ENCODE measurements at places on chromosomes 16 and 17.

GRCh38 chr16:4115209-4115948, 863 bp downstream of the ADCY9 start:
- peak overlapping the region; percentile 44 for H3K4me3 ChIP-seq
- peak overlapping the region; percentile 14 for H3K27ac ChIP-seq
- no peaks in the 10 kb centered on the region for H3K36me3 ChIP-seq
- DNase-seq = peak; percentile 24

- no peak for DNase-seq
- H3K36me3 ChIP-seq = no peaks in the 10 kb centered on the region
- H3K4me1 ChIP-seq = no peaks in the 10 kb centered on the region
- H3K27me3 ChIP-seq = no peaks in the 10 kb centered on the region
- no peak overlapping the region for H3K27ac ChIP-seq
- H3K4me3 ChIP-seq = no peak overlapping the region
Measured at GRCh38 chr17:48463526-48463925, 33.5 kb upstream of the SKAP1 start.

DNA sequence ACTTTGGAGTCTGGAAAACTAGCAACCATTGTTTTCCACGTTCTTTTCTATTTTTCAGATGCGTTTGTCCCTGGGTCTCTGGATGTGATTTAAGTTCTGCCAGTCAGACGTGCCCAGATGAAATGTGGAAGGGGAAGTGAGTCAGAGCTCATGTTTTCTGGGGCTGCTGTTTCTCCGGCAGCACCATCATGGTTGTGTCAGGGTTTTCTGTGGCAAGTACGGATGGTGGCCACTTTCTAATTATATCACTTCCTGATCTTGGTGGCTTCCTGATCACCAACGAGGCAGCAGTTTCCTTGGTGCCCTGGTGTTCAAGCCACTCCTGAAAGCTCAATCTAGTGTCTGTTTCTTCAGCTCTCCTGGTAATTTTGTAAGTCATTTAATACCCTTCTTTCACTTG, 31.4 kb upstream of the PMFBP1 start:
- H3K27ac ChIP-seq = no peak overlapping the region
- H3K4me1 ChIP-seq = no peaks in the 10 kb centered on the region
- no peaks in the 10 kb centered on the region for H3K36me3 ChIP-seq
- H3K27me3 ChIP-seq = no peaks in the 10 kb centered on the region

GRCh38 chr16:28304214-28304613, 11.9 kb downstream of the SBK1 start:
- H3K27me3 ChIP-seq = no peaks in the 10 kb centered on the region
- no peak for DNase-seq
- peaks cover 27% of the 10 kb centered on the region for H3K36me3 ChIP-seq
- H3K4me3 ChIP-seq = no peak overlapping the region
- H3K4me1 ChIP-seq = peaks cover 19% of the 10 kb centered on the region

- H3K36me3 ChIP-seq = no peaks in the 10 kb centered on the region
- no peaks in the 10 kb centered on the region for H3K4me1 ChIP-seq
- no peak overlapping the region for H3K4me3 ChIP-seq
- DNase-seq = no peak
Measured at GRCh38 chr16:86424398-86424797, 85.9 kb upstream of the FOXF1 start.

GRCh38 chr17:60094754-60095153, 16.0 kb upstream of the HEATR6 start:
- no peak overlapping the region for H3K27ac ChIP-seq
- H3K27me3 ChIP-seq = no peaks in the 10 kb centered on the region
- no peak for DNase-seq
- no peaks in the 10 kb centered on the region for H3K4me1 ChIP-seq

- no peaks in the 10 kb centered on the region for H3K4me1 ChIP-seq
- H3K36me3 ChIP-seq = no peaks in the 10 kb centered on the region
- no peak overlapping the region for H3K4me3 ChIP-seq
- H3K27me3 ChIP-seq = no peaks in the 10 kb centered on the region
- no peak for DNase-seq
Measured at GRCh38 chr17:9887508-9887907, 17.6 kb downstream of the RCVRN start.

- no peak overlapping the region for H3K27ac ChIP-seq
- no peak overlapping the region for H3K4me3 ChIP-seq
- no peaks in the 10 kb centered on the region for H3K36me3 ChIP-seq
- no peaks in the 10 kb centered on the region for H3K27me3 ChIP-seq
Measured at GRCh38 chr16:46859719-46860152, 24.4 kb upstream of the GPT2 start.

DNA sequence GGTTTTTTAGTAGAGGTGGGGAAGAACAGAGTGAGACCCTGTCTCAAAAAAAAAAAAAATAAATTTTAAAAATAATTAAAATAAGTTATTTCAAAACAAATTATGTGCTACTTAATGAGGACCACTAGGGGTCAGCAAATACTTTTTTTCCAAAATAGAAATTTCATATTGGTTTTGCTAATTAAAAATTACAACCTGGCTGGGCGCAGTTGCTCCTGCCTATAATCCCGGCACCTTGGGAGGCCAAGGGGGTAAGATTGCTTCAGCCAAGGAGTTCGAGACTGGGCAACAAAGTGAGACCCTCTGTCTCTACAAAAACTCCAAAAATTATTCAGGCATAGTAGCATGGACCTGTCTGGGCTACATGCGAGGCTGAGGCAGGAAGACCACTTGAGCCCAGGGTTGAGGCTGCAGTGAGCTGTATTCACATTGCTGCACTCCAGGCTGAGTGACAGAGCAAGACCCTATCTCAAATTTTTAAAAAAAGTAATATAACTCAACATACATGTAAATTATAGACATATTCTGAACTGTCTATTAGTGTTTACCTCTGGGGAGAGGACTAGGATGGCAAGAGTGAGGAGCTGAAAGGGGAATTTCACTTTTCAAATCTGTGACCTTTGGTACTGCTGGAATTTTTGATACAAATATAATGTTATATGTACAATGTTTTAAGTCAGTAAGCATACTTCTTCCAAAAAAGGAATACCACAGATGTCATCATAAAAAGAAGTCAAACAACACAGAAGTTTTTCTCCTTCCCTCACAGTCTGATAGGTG, 8.1 kb downstream of the MEIOB start:
- no peaks in the 10 kb centered on the region for H3K4me1 ChIP-seq
- no peaks in the 10 kb centered on the region for H3K27me3 ChIP-seq
- no peaks in the 10 kb centered on the region for H3K36me3 ChIP-seq
- H3K27ac ChIP-seq = no peak overlapping the region
- DNase-seq = peak; percentile 30

DNA sequence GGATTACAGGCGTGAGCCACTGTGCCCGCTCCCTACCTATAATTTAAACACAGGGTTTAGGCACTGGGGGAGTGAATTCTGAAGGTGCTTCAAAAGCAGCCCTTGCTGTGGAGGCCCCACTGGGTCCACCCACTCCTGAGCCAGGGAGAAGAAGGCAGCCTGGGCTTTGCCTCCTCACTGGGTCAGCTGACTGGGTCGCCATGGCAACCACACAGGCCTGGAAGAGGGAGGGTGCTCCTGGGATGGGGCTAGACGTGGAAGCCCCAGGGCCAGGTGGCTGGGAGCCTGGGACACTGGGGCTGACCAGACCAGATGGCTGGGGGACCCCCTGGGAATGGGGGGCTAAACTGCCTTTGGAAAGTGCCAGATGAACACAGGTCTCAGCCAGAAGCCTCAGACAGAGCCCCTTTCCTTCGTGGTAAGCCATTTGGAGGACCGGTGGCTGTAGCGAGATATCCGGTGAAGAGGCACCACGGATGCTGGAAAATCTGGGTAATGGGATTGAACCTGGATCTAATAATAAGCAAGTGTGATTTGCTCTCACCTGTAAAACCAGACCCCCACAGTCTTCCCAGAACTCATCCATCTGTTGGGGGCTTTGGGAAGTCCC, 32.9 kb downstream of the TRARG1 start:
- no peaks in the 10 kb centered on the region for H3K4me1 ChIP-seq
- no peaks in the 10 kb centered on the region for H3K36me3 ChIP-seq
- H3K4me3 ChIP-seq = no peak overlapping the region
- no peak overlapping the region for H3K27ac ChIP-seq
- no peak for DNase-seq

GRCh38 chr16:89431158-89431584, 59.2 kb downstream of the ANKRD11 start:
- no peak for DNase-seq
- peaks cover 66% of the 10 kb centered on the region for H3K4me1 ChIP-seq
- no peak overlapping the region for H3K4me3 ChIP-seq

DNA sequence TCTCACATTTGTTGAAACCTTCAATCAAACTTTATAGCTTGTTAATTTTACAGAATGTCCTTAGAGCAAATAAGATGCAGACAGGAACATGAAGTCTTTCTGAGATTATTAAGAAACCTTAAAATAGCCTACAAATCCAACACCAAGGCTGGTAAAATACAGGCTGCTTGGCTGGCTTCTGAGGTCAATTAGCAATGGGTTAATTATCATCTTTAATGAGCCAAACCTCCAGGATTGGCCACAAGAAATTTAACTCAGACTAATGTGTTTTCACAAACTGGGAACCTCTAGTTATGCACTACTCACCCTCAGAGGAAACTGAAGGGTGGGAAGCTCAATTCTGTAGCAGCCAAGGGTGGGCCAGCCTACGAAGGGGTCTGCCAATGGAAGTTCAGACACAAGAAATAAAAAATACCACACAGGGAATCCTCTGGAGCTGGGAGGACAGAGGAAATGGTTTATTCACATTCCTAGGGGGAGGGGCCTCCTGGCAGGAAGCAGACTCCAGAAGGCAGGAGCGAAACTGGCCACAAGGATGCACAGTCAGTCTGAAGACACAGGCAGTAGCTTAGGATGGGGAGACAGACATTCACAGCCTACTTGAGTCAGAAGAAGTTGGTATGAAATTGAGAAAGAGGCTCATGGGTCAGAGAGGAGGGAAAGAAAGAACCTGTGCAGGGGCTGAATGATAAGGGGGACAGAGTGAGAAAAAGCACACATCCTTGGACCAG, 36.1 kb downstream of the HIC1 start:
- H3K27ac ChIP-seq = peak overlapping the region; percentile 69
- DNase-seq = no peak
- peaks cover 28% of the 10 kb centered on the region for H3K4me1 ChIP-seq
- peaks cover 13% of the 10 kb centered on the region for H3K36me3 ChIP-seq
- no peak overlapping the region for H3K4me3 ChIP-seq
- no peaks in the 10 kb centered on the region for H3K27me3 ChIP-seq

DNA sequence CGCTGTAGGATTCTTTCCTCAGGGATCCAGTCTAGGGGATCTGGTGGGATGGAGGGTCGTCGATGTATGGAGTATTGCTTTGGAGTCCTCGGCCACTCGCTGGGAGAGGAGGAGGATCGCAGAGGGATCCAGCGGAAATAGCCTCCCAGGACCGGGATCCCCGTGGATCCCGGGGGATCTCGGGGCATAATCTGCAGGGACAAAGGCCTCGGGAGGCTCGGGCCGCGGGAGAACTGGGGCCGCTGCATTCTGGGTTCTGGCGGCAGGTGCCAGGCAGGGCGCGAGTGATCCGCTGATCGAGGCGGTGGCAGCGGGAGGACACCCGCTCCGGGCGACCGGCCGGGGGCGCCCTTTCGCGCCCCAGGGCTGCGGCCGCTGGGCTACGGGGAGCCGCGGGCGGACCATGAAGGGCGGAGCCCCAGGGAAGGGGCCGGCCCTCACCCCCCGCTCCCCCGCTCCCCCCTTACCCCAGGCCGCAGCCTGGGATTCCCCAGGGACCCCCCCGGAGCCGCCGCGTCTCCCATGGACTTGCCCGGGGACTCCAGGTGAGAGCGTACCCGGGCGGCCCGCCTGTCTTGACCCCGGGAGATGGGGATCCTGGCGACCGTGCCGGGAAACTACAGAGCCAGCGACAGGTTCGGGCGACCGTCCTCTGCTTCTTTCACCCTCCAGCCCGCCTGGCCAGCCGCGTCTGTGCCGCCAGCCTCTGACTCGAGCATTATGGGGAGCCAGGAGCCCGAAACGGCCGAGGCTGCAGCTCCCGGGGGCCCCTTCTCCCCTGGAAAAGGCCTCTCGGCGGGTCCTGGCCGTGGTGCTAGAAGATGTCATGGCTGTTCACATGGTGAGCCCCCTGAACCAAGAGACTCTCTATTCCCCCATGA, 604 bp downstream of the PRR14 start:
- H3K36me3 ChIP-seq = peaks cover 12% of the 10 kb centered on the region
- DNase-seq = peak; percentile 64
- H3K4me3 ChIP-seq = peak overlapping the region; percentile 100
- H3K4me1 ChIP-seq = peaks cover 10% of the 10 kb centered on the region
- peak overlapping the region; percentile 90 for H3K27ac ChIP-seq
- no peaks in the 10 kb centered on the region for H3K27me3 ChIP-seq

DNA sequence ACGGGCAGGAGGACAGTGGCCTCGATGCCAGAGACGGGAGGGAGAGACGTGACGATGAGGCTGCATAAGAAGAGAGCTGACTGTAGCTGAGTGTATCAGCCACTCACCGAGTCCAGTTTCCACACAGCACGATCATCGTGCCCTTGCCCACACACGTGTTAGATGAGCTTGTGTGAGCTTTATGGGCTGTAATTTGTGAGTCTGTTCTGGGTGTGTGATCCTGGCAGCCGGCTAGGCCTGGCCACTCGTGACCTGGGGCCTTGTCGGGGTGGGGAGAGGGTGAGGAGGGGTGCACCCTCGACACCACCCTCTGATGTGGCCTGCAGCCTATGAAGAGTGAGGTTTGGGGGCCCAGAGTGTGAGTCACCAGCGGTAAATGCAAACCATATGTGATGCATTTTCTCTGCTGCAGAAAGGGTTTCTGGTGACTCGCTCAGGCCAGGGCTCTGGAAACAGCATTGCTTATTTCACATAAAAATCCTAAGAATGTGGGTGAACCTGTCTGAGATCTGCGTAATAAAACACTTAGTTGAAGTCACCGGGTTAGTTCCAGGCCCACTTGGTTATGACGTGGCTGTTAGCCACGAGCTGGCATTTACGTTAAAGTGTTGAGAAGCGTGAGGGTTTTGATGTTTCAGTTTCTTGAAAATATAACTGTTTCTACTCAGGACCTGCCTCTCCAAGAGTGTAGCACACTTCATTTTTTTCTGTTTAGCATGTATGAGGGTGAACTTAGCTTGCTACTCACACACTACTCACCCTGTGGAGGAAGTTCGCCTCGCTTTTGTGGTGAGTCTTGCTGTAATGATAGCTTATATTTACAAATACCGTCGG, 4.2 kb downstream of the METRNL start:
- no peaks in the 10 kb centered on the region for H3K4me1 ChIP-seq
- H3K4me3 ChIP-seq = no peak overlapping the region
- no peak for DNase-seq
- no peaks in the 10 kb centered on the region for H3K36me3 ChIP-seq
- H3K27ac ChIP-seq = no peak overlapping the region
- H3K27me3 ChIP-seq = no peaks in the 10 kb centered on the region

Data from naive thymus-derived CD4-positive, alpha-beta T cell (primary cell).